ENCODE measurements at places on chromosomes 3 and 15.

DNA sequence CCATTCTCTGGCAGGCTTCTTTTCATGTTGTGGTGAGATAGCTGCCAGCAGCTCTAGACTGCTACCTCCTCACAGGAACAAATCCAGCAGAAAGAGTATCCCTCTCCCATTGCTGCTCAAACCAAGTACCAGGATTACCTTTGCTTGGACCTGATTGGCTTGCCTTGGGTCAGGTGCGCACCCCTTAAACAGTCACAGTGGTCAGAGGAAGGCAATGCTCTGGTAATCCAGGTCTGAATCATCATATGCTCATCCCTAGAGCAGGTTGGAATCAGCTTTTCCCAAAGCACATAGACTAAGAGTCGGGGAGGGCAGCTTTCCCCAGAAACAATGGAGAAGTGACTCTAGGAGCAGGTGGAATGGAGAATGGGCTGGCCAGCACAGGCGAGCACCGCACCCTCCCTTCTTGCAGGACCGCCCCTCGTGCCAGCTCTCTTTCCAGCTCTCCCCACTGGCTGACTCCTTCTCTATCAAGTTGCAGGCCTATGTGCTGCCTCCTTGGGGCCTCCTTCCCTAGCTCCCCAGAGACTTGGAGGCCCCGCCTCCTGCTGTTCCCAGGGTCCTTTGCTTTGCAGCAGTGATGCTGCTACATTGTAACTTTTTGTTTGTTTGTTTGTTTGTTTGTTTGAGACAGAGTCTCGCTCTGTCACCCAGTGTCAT lies 29.9 kb upstream of the ADPGK start:
- DNase-seq: no peak

DNA sequence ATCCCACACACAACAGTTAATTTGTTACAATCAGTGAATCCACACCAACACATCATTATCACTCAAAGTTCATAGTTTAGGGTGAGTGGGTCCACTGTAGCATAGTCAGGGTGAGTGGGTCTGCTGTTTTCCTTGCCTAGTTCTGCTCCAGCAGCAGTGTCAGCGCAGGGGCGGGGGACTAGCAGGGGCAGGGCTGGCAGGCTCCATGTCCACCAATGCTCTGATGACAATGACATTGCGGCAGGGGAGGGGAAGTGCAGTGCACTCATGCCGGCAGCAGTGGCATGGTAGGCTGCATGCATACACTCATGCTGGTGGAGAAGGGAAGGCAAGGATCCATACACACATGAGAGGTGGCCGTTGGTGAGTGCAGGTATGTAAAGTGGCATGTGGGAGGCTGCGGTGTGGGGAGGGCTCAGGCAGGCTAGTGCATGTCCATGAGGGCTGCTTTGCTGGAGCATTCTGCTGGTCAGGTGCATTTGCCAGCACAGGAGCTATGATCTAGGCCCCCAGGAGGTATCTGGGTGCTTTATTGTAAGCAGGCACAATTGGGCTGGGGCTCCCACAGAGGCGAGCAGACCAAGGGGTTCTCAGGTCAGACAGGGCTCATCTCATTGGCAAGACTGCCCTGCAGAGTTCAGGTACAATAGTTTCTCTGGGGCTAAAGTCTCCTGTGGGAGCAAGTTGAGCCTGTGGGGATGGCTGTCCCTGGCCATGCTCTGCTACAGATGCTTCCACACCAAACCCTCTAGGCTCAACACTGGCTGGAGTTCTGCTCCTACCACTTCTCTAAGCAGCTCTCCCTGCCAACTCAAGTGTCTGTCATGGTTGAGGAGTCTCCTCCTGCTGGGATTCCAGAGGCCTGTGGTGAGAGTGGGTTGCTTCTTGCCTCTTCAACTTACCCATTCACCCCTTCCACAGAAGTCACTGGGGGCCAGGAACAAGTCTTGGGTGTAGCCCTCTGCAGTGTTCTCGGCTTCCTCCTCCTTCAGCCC lies 81.3 kb downstream of the KCNAB1 start:
- DNase-seq: no peak

DNA sequence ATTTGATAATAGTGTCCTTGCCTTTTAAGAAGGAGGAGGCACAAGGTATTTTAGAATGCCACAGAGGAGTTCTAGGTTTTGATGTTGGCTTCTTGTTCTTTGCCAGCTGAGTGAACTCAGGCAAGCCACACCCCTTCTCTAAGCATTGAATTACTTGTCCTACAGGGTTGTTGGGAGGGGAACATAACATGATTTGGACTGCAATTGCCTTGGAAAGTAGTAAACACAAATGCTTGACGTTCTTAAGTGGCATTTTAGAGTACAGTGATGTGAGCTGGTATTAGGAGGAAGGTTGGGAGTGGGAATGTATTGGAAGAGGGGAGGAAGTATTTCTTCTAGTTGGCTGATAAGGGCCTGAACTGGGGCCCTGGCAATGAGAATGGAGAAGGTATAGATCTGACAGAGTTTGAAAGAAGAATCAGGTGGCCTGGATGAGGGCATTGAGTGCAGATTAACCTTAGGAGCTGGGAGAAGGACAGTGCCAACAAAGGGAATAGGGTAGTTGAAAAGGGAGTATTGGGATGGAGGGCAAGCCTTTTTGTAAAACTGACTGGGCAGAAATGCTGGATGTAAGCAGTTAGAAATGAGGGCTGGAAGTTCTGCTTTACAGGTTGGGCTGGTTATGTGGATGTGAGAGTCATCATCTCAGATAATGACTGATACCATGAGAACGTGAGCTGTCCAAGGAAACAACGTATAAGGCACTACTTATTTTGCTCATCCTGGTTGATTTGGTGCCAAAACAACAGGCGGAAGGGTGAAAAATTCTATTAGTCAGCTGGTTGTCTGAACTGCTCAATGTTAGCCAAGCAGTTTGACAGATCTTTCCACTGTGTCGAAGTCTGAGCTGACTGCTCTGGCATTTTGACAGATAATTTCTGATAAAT lies 16.7 kb downstream of the KAT2B start:
- peak; percentile 71 for DNase-seq

DNA sequence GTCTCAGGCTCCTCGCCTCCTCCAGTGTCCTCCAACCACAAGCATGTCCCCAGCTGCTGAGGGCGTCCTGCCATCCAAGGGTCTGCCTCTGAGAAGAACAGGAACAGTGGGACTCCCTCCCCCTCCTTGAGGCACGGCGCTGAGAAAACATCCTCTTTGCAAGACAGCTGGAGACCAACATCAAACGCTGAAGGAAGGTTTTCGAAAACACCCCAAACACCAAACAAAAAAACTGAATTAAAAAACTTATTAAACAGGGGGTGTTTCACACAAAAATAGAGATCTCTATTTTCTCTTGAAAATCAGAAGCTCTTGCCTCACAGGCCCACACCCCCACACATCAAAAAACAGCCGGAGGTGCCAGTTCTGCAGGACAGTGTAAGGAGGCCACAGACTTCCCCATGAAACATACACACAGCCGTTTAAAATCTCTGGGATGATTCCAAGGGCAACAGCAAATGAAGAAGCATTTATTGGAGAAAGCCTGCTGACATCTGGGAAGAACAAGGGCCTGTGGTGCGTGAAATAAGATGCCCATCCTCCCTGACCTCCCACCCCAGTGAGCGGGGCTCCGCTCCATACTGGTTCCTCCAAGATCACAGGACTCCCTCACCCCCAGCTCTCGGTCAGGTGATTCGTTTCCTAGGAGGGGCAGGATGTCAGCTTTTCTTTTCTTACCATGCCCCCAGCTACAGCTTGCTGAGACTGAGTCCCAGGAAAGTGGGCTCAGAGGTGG lies 71.3 kb downstream of the NUP210 start:
- DNase-seq: peak; percentile 45

DNA sequence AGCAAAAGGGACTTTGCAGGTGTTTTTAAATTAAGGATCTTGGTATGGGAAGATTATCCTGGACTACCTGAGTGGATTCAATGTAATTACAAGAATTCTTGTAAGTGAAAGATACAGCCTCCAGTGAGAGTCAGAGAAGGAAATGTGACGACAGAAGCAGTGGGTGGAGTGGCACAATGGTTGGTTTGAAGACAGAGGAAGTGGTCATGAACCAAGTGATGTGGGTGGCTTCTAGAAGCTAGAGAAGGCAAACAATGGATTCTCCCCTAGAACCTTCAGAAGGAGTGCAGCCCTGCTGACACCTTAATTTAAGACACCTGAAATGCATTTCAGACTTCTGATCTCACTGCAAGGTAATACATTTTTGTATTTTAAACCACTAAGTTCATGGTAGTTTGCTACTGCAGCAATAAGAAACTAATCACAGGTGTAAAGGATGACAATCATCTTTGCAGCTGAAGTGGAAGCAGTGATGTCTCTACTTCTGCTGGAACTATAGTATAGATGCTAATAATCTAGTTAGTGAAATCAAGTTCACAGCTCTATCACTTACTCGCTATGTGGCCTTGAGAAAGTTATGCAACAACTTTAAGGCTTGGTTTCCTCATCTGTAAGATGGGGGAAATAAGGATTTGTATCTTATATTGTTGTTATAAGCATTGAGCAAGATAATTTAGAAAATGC lies 403.4 kb upstream of the SUCLG2 start:
- DNase-seq: no peak

DNA sequence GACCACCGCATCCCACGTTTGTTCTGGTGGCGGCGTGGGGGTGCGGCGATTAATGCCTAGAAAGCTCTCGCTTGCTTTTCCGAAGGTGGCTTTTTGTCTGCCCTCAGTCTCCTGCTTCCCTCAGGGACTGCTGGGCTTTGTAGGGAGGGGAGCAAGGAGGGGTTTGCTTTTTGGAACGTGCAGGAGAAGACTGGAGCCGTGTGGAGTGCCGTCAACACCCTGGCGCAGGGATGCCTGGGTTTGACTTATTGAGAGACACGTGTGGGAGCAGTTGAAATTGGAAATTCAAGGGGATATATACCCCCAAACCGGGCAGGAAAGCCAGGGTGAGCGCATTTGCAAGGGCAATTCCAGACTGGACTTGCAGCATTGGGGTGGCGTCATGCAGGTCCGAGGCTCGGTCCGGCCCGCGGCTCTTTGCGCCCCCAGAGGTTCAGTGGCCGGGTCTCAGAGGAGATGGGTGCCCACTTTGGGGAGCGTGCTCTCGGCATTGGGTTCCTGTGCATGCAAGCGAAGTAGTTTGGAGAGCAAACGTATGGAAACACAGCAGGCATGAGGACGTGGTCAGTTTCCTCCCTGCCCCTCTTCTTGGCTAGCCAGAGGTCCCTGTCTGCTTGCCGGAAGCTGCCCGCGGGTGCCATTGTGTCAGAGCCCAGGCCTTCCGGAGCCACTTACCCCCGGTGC lies 2.1 kb downstream of the EPHB1 start:
- DNase-seq: no peak

DNA sequence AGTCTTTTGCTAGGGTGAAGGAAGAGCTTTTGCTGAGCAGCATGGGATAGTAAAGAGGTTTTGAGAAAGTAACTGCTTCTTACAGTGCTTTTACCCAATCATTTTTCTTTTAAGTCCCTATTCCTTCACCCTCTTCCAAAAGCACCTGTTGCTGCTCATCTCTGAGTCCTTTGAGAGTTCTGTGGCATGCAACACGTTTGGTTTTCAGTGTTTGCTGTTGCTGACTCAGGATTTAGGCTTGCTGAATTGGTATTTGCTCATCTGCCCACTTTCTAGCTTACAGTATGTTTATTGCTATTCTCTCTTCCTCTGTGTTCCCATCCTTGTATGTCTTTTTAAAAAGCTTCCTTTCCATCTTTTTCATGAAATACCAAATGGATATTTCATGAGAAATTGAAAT lies 55.9 kb upstream of the THRB start:
- DNase-seq: peak; percentile 22

GRCh38 chr15:73021139-73021621 lies 31.1 kb upstream of the NEO1 start:
- DNase-seq: no peak

DNA sequence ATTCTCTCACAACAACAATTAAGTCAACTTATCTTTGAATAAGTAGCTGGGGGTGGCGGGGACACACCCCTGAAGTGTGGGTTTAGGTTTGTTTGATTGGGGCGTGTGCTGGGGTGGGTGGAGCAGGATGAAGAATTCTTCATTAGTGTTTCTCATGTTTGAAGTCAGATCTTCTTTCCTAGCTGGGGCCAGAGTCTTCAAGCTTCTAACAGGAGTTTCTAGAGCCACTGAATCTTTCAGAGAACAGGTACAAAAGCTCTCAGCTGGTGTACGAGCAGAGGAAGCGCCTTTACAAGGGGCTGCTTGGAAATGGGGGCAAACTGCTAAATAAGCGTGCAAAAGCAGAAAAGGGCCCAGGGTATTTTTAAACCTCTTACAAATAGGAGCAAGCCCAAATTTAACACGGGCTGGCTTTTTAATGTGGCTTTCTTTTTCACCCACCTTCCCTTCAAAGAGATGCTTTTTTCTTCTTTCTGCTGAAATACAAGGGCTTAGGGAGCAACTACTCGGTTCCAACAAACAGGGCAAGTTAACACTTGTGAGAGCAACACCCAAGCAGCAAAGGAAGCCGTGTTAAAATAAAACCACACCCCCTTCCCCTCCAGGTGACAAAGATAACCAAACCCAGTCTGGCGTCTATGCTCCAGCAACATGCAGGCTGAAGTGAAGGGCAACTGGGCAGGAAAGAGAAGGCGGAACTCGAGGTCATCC lies 86.9 kb upstream of the RASGRP1 start:
- no peak for DNase-seq

Measured in fibroblast of upper back skin (primary cell).